ENCODE measurements at places on chromosomes 5 and 9.

DNA sequence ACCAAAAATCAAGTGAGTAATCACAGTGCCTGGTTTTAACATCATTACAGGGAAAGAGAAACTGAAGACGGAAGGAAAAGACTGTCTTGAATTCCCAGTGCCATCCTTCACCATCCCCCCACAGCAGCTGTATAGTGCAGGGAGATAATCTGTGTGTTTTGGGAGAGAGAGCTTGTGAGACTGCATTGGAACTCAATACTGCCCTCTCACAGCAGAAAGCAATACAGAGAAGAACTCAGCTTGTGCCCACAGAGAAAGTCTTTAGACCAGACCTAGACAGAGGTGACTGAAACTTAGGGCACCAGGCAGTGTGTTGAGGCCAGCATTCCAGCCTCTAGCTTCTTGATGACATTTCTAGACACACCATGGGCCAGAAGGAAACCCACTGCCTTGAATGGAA is 754.7 kb upstream of the CDH6 start:
- no peak for DNase-seq

GRCh38 chr5:54000011-54000410 is 310.4 kb downstream of the ARL15 start:
- no peak for DNase-seq

DNA sequence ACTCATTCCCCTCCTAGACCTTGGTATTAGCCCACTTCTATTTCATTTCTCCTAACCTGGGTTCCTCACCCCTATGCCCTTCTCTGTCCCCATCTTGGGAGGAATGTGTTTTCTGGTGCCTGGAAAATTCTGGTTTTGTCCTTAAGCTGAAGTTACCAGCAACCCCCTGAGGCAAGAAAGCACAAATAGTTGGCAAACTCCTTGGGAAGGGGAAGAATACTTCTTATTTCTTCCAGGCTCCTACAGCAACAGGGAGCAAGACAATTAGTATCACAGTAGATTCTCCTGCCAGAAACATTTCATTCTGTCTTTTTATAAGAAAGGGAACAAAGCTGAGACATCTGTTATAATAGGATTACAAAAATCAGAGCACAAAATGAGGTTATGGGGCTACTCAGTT is 142.5 kb downstream of the SNCAIP start:
- no peak for DNase-seq

DNA sequence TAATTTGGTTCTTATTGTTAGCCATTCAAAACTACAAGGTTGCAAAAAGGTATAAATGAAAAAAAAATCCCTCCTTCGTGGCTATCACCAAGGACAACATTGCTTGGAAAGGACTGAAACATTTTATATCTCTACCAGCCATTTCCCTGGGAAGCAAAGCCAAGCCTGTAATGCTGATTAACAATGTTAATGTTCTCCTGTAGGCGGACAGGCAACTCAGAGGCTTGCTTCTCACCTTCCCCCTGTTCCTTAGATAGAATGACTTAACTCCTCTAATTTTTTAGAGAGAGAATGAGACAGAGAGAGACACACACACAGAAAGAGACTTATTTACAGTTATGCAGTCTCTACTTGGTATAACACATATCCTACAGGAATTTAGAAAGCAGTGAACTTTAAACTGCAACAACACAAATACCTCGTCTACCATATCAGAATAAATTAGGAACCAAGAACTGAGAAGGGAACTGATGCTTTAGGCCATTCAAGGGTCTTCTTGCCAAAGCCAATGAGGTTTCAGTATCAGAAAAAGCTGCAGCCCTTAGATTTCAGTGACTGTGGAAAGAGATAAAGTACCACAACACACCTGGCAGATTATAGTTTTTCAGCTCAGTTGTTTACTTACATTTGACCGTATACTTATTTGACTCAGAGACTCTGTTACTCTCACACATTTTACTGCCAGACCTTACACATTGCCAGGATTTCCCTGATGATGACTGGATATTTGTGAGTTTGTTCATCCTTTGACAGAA is 20.9 kb upstream of the MAN2A1 start:
- no peak for DNase-seq

GRCh38 chr5:170081616-170082015 is 24.1 kb upstream of the FOXI1 start:
- no peak for DNase-seq

All from activated naive CD4-positive, alpha-beta T cell treated with Interleukin-2 at 50 U/mL for 16 hours (primary cell).